ENCODE measurements at places on chromosomes 16 and 17.

GRCh38 chr16:81707411-81708265 is 71.5 kb upstream of the PLCG2 start:
- no peak for DNase-seq

DNA sequence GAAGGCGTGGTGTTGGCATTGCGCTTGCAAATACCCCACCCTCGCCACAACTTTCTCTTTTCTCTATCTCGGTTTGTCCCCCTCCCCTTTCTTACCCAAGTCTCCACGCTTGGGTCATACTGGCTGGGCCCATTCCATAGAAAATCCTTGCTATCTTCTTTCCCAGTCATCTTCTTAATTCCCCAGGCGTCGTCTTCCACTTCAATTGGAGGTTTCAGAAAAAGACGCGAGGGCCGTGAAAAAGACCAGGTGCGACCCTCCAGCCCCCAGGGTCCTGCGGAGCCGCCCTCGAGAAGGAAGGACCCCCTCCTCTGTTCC is 8.3 kb downstream of the IRX5 start:
- DNase-seq: no peak

DNA sequence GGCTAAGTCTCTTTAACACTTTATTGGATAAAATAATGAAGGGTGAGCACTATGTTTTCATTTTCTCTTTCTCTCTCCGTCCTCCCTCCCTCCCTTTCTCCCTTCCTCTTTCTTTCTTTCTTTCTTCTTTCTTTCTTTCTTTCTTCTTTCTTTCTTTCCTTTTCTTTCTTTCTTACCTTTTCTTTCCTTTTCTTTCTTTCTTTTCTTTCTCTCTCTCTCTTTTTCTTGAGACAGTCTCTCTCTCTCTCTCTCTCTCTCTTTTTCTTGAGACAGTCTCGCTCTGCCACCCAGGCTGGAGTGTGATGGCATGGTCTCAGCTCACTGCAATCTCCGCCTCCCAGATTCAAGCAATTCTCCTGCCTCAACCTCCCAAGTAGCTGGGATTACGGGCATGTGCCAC is 21.5 kb upstream of the CDR2 start:
- no peak for DNase-seq

DNA sequence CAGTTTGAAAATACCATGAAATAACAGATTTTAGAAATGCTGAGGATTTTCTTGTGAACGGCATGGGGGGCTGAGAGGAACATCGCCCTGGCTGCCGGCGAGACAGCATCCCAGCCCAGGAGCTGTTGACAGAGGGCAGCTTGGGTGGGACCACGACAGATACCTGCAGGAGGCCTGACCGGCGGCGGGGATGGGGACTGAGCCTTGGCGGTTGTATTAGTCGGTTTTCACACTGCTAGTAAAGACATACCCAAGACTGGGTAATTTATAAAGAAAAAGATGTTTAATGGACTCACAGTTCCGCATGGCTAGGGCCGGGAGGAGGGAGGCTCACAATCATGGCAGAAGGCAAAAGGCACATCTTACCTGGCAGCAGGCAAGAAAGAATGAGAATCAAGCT is 82.3 kb upstream of the DNAH17 start:
- DNase-seq: no peak

DNA sequence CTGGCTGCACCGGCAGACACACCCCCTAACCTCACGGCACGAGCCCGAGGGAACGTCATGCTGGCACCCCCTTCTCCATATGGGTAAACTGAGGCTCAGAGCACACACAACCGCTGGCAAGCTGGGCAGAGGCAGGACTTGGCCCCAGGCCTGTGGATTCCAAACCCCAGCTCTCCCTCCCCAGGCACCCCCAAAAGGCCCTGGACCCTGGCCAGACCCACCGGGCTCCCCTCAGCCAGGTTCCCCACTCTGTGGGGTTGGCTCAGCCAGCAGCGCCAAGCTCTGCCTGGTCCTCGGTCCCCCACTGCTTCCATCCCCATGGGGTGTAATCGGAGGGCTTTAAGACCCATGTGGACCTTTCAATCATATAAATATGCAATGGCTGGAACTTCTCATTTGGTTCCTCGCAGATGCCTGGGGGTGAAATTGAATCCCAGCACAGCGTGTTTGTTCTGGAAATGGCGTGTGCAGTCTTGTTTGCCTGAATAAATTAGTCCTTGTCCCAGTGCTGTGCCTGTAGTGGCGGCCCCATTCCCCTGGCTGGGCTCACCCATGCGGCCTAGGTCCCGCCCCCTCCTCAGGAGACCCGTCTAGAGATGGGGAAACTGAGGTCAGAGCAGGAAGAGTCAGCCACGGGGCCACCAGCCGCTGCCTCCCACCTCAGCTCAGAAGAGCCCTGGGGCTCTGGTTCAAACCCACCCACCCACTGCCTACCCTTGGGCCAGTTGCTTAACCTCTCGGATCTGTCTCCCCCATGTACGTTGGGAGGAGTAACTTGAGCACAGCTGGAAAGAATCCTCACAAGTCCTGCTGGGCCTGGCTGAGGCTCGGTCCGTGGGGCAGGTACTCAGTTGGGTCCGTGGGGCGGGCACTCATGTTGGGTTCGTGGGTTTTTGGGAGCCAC is 57.3 kb downstream of the ZFPM1 start:
- no peak for DNase-seq

GRCh38 chr16:2483939-2484897 is 9.3 kb downstream of the TBC1D24 start:
- DNase-seq: no peak

GRCh38 chr16:85891033-85891775 is 7.8 kb upstream of the IRF8 start:
- no peak for DNase-seq

DNA sequence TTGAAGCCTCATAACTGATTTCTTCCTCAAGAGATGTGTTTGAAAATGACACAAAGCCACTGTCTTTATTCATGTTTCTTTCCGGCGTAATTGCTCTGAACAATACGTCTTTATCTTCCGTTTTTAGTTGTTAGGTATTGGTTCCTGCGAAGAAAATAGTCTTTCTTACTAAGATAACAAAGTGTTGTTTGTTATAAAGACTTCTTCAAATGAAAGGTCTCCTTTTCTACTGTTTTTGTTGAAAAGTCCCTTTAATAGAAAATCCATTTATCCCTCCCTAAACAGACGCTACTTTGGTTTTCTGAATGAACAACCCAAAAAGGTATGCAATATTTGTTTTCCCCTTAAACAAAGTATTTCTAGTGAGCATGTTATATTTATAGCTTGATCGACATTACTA is 469.1 kb downstream of the KCNJ18 start:
- no peak for DNase-seq

DNA sequence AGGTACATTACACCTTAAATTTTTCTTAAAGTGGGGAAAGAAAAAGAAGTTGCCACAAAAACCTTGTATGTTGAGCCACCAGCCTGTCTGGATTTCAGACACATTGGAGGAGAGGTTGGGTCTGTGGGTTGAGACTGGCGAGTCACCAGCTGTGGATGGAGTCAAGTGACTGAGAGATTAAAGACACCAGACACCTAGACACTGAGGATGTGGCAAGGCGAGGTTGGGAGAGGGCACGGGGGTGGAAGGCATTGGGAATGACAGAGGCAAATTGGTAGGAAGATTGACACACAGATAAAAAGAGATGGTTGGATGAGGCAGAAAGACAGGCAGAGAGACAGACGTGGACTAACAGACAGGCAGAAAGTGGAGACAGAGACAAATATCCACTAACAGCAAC is 49.6 kb downstream of the KCNJ12 start:
- no peak for DNase-seq

DNA sequence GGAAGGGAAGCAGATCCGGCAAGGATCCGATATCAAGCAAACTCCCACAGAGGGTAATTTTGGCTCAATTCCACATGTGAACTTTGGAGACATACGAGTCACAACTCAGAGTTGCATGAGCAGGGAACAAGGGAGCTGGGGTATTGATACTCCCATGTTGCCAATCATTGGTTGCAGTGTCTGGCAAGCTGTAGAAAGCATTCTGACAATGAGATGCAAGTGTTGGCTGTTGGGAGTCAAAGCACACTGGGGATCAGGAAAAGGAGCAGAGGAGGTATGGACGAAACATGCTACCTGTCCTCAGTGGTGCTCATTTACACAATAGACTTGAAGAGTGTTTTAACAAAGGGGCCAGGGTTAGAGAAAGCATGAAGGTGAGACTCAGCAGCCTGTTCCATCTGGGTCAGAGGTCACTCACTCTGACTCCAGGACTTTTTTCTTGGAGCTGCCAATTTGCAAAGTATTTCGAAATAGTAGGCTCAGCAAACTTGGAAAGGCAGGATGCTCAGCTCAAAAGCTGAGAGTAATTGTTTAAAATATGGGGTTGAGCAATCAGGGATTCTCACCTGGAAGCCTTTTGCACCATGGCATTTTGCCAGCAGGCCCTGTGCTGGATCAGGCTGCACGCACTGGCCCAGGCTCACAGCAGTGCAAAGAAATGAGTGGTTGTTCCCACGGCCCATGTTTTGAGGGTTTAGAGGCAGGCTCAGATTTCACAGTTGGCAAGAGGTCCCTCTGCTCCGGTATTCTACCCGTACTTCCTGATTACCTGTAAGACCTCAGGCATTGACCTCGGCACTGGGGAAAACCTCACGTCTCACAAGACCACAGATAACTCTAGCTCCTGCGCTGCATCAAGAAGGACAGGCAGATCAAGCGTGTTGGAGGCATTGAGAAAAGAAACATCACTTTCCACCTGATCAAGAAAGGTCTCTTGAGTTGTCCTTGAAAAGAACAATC is 17.6 kb upstream of the NKD1 start:
- no peak for DNase-seq

- DNase-seq: no peak
Observed at GRCh38 chr16:49524216-49524946, 150.8 kb downstream of the C16orf78 start.

DNA sequence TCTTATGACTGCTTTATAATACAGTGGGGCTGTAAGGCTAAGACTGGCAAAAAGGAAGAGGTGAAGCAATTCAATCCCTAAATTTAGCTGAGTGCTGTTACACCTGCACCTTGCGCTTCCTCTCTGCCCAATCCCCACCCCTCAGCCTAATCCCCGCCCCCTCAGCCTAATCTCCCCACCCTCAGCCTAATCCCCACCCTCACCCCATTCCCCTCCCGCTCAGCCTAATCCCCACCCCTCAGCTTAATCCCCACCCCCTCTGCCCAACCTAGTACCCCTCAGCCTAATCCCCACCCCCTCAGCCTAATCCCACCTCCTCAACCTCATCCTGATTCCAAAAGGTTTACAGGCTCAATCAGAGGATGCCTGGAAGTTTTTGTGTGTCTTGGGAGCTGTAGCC is 155.5 kb downstream of the PMP22 start:
- no peak for DNase-seq

DNA sequence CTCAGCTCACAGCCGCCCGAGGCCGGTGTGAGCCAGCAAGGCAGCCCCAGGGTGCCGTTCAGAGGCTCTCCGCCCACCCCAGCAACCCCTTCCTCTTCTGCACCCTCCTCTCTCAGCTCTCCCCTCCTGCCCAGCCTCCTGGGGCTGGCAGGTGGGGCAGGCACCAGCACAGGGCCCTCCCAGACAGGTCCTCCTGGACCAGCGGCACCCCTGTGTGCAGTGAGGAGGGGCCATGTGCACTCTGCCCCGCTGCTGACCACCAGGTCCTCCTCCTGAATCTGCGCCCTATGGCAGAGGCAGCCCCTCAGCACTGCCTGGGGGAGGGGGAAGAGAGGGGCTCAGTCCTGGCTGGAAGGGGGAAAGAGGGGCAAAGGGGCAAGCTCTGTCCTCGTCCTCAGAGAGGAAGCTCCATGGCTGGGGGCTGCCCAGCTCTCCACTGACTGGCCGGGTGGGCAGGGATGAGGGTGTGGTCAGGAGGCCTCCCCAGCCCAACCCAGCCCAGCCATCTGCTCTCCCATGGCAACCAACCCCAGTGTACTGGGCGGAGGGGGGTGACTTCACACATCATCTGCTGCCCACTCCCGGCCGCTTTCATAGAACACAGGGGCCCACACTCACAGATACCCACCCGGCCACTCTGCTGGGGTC is 5.4 kb upstream of the BCAR1 start:
- no peak for DNase-seq

DNA sequence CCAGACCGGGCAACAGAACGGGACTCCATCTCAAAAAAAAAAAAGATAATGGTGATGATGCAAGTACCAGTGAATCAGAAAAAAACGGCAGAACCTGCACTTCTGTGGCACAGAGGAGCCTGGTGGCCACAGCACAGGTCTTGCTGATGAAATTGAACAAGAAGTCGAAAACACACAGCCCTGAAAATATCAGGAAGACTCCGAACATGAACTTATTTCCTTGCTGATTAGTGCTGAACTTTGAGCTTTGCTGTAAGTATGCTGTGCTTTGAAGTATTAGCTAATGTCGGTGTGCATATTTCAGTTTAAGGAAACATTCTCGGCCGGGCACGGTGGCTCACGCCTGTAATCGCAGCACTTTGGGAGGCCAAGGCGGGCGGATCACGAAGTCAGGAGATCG is 10.9 kb upstream of the MYO15B start:
- no peak for DNase-seq

- DNase-seq: no peak
Observed at GRCh38 chr16:82675300-82675699, 48.5 kb downstream of the CDH13 start.

DNA sequence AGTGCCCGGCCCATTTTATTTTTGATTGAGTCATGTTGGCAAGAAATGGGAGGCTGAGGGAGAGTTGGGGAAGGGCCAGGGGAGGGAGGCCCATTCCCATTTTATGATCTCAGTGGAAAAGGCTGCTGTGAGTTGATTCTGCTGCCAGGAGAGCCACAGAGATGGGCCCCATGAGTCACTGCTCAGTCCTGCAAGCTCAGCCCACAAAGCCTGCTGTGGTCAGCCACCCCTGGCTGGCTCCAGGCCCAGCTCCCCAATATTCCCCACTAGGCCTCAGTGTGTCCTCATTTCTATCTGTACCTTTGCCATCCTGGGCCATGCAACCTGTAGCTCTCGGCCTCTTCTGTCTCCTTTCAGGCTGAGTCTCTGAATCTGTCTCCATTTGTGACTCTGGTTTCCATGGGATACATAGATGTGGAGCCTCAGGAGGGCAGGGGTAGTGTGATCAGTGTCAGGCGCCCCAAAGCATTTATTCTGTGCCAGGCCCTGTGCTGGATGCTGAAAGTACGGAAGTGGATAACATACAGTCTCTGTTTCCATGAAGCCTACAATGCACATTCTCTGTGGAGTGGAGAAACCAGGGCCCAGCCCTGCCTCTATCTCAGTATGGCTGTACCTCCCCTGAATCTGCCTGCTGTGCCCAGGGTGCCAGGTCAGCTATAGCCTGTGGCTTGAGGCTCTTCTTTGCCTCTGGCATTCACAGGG is 1.9 kb upstream of the PLEKHG4 start:
- DNase-seq: no peak

DNA sequence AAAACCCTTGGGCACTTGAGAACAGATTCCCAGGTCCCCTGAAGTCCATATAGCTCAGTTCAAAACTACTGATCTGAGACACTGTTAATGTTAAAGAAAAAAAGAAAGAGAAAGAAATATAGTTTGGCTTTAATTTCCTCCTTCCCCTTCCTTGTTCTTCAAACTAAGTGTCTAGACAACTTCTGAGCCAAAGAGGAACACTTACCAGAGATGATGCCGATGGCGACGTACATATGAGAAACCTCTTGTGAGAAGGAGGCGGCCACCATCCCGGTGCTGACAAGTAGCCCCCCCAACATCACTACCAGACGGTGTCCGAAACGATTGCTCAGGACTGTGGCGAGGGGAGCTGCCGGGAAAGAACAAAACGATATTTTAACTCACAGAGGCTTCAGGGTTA is 17.2 kb downstream of the SLC16A6 start:
- no peak for DNase-seq

Measured in activated CD8-positive, alpha-beta memory T cell treated with anti-CD3 and anti-CD28 coated beads, Interleukin-2, amount 10 ng/mL, durations not matched to agents 7 days and 5 days (primary cell).